BJ (cell line): ENCODE measurements at places on chromosomes 2 and 18.

DNA sequence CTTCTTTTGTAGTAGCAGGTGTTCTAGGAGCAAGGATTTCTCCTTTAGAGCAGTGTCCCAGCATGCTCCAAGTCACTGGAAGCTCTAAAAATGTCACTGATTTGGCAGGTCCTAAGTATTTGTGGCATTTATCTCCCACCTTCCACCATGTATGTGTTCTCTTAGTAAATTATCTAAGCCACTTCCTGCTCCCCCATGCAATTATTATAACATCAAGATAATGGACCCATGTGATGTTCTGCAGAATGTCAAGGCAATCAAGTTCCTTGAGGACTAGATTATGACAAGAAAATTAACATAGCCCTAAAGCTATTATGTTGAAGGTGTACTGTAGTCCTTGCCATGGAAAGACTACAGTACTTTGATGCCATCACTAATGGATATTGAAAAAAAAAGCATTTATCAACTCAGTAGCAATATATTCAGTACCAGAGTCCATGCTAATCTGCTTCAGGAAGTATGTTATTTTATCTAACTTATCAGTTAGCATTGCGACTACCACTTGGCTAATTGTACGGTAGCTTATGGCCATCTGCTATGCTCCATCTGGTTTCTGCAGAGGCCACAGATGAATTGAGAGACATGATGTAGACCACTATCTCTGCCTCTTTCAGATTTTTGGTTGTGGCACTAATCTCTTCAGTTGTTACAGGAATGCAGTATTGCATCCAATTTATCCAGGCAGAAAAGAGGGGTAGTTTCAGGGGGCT is 56.7 kb downstream of the GPR39 start:
- no peak for DNase-seq

DNA sequence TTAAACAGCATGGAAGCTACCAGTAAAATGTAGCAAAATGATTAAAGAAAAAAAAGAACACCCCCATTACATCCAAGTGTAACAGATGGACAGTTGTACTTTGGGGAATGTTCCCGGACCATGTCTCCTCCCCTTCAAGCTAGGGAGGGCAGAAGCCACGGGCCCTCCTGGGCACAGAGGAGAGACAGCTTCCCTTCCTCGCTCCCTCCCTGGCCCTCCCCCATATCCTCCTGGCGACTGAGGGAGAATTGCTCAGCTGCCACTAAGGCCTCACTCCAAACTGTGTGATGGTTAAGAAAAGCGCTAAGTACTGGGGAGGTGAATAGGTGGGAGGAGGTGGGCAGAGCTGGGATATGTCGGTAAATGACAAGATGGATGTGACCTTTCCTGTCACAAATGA is 358.0 kb downstream of the HRH4 start:
- DNase-seq: no peak

- no peak for DNase-seq
Measured at GRCh38 chr2:147110317-147110716, 734.5 kb upstream of the ACVR2A start.

- no peak for DNase-seq
Measured at GRCh38 chr2:4959219-4959618, 733.0 kb upstream of the SOX11 start.

- no peak for DNase-seq
Measured at GRCh38 chr2:215280326-215280725, 31.5 kb upstream of the ATIC start.

GRCh38 chr18:30342675-30343074 is 699.9 kb downstream of the DSC3 start:
- no peak for DNase-seq

GRCh38 chr2:125559186-125559585 is 1096.8 kb upstream of the GYPC start:
- DNase-seq: no peak

GRCh38 chr18:23833714-23834113 is 144.5 kb downstream of the LAMA3 start:
- DNase-seq: no peak

- no peak for DNase-seq
Measured at GRCh38 chr2:127649100-127649611, 3.2 kb downstream of the GPR17 start.

GRCh38 chr2:122072666-122073065 is 317.2 kb downstream of the TSN start:
- DNase-seq: no peak

DNA sequence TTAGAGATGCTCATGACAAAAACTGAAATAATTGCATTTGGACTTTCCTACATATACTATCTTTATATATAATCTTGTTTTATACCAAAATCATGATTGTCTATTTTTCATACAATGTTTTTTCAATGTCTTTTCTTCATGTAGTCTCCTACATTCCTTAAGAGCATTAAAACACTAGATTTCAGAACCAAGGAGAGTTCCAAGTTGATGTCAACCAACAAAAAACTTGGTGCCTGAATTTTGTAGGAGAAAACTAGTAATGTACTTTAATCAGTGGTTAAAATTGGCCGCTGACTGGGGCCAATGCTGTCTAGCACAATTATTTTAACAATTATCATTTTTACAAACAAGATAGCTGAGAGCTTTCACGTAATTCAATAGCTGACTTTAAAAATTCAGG is 678.8 kb downstream of the DCC start:
- no peak for DNase-seq

DNA sequence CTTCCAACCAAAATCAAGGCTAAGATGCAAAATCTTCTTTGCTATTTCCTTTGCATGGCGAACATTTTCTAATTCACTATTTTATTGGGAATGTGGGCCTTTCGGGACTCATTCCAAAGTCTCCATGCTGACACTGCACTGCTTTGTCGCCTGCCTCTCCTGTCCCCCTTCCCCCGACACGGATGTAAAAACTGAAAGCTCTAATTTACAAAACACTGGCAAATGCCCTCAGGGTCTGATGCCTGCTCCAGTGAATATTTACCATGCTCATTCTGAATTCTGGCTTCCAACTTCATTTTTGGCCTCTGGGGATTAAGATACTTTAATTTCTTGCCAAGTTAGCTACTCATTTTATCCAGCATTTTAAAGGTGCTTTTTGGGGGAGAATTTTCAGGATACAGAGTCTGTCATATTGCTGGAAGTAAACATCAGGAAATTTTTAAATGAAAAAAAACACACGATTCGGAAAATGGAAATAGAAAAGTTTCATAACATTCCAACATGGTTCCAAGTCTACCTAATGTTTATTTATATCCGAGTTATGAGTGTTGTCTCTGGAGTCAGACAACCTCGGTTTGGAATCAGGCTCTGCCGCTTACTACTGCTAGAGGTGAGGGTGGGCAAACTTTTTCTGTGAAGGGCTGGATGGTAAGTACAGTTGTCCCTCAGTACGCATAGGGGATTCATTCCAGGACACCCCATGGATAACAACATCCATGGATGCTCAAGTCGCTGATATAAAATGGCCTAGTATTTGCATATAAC is 14.6 kb upstream of the LTBP1 start:
- DNase-seq: no peak

GRCh38 chr2:86566158-86566820 is 3.0 kb upstream of the CHMP3 start:
- DNase-seq: no peak

- DNase-seq: no peak
Measured at GRCh38 chr2:11131166-11131920, 23.9 kb upstream of the SLC66A3 start.

DNA sequence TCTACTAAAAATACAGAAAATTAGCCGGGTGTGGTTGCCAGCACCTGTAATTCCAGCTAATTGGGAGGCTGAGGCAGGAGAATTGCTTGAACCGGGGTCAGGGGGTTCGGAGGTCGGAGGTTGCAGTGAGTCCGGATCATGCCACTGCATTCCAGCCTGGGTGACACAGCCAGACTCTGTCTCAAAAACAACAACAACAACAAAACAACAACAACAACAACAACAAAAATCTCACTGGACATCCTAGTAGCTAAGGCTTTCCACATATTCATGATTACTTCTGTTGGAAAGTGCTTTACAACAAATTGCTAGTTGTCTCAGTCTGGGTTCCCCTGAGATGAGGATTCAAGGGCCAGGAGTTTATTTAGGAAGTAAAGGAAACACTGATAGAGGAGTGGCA is 4.3 kb upstream of the MROH2A start:
- no peak for DNase-seq

GRCh38 chr2:128755695-128756364 is 437.2 kb upstream of the HS6ST1 start:
- DNase-seq: no peak
